ENCODE measurements at places on chromosomes 13 and 19. TPM values are rescaled to one million over a fixed set of nuclear protein-coding genes. Genes with fewer than 3 reads are reported as not detected.

ZNF493 gene
- total RNA-seq: 10.0 TPM

TRPC4 gene
- total RNA-seq: not detected

APOC4 gene
- not detected for total RNA-seq

MCOLN1 gene
- 12.3 TPM for total RNA-seq

DNA sequence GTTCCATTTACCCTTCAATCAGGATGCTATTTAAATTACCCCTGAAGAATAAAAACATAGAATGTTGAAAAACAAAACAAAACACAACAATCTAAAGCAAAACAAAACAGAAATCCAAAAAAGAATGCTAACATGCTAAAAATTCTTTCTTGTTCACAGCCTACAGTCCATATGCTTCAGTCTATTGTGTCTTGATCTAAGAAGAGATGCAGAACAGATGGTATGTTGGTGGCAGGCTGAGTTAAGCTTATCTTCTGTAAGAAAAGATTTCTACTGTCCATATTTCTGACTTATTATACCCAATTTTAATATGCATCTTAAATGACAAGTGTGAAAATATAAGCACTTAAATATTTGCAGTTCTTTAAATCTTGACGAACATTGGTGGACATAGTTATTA lies 356.1 kb upstream of the SLITRK1 start:
- DNase-seq: no peak

DNA sequence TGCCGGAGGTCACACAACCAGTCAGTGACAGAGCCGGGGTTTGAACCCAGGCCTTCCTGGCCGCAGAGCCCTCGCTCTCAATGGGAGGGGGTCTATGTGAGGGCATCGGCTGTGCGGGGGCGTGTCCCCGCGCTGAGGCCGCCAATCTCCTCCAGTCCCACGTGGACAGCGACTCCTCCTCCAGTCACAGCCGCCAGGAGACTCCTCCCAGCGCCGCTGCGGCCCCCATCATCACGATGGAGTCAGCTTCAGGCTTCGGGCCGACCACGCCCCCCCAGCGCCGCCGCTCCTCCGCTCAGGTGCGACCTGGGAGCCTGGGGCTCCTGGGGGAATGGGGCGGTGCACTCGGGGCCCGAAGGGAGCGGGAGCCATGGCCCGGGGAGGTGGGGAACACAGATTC lies 6.0 kb downstream of the SPRED3 start:
- peak; percentile 85 for DNase-seq

GRCh38 chr13:113763254-113763653 lies 4.2 kb downstream of the TMEM255B start:
- no peak for DNase-seq

All from activated naive CD8-positive, alpha-beta T cell treated with anti-CD3 and anti-CD28 coated beads for 36 hours (primary cell).